Brain pericyte (primary cell): ENCODE measurements at places on chromosomes 4 and X.

DNA sequence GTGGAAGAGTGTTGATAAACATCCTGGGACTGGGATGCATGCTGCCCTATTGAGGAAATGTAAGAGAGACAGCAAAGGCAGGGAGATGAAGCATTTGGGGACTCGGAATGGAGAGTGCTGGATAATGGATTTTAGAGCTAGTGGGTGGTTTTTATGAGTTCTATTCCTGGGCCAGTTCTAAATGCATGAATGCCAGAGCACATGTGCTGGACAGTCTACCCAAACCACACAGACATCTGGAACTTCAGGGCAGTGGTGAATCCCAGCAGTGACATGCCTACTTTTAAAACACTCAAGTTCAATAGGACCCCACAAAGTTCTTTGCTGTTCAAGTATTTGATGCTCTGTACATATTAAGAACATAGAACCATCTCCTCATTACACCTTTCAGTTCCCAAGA, 133.9 kb downstream of the CBR4 start:
- DNase-seq = no peak

DNA sequence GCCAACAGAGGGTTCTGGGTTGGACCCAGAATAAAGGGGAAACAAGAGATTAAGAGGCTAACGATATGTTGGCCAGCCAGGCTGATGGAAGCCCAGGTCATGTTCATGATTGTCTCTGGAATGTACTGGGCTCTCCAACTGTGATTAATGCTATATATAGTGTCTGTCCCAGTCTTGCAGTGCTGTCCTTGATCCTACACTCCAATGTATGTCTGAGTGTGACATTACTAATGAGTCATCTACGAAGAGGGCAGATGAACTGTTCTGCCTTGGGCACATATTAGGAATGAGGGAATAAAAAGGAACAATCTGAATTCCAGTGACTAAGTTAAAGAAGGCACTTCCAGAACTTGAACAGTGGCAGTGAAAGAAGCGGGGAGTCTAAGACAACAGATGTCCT, 142.1 kb downstream of the PDGFRA start:
- no peak for DNase-seq

- DNase-seq = peak; percentile 57
These were observed 251.6 kb downstream of the CBR4 start for GRCh38 chr4:168758351-168758876.

DNA sequence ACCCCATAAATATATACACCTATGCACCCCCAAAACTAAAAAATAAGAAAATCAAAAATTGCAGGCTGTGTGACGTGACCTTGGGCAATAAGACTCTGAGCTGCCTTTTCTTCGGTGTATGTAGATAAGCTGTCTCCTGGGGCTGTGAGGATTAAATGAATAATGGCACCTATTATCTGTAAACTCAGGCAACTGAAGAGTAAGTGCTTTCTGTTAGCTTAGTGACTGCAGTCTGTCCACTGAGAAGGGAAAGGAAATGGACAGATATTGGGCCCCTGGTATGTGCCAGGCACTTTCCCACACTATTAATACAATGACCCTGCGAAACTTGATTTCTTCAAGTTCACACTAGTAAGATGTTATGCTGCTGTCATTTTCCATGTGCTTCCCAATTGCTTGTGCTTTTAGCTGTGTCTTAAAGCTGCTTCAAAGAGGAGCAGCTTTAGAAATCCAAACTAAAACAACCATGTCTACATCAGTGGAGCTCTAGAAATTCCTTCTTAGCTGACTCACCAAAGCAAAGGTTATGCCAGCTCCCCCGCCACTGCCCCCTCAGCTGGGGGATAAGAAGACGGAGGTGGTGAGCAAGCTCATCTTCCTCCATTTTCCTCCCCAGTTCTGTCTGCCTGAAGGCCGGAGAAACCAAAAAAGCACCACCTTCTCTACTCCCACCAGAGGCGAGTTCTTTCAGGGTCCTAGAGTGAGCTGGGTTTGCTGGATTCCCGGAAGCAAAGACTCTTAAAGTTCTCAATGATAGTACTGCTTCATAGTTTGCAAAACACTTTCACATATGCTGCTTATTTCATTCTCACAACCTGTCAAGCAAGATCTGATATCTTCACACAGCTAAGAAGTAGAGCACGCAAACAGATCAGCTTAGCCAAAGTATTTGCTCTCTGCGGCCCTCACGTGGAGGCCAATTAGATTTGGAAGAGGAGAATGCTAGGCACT, 8.8 kb upstream of the DGAT2L6 start:
- DNase-seq = peak; percentile 6

DNA sequence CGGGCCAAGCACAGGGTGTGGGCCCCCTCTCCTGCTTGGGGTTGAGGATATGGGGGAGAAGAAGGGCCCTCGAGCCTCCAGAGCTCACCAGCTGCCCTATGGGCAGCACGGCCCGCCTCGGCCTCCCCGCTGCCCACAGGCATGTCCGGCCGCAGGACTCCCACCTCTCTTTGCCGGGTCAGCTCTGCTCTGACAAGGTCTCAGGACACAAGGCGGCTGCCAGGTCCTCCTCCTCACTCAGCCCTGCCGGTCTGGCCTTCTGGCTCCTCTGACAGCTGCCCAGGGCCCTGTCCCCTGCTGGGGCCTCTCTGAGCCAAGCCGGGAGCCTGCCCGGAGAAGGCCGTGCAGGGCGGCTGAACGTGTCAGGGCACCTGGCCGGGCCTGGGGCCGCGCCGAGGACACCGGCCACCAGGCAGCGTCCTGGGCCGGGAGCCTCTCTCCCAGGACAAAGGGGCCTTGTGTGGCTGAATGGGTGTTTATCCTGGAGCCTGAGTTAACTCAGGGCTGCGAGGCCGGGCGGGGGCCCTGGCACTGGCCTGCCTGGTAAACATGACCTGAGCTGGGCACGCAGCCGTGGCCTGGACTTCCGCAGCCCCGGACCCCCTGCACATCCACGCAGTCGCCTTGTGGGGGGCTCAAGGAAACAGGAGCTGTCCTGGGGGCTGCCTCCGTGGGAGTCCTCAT, 25.7 kb downstream of the TACC3 start:
- DNase-seq = no peak

GRCh38 chr4:158811216-158811540, 42.4 kb downstream of the FNIP2 start:
- DNase-seq = no peak

GRCh38 chr4:128168701-128169100, 107.6 kb downstream of the LARP1B start:
- DNase-seq = no peak

DNA sequence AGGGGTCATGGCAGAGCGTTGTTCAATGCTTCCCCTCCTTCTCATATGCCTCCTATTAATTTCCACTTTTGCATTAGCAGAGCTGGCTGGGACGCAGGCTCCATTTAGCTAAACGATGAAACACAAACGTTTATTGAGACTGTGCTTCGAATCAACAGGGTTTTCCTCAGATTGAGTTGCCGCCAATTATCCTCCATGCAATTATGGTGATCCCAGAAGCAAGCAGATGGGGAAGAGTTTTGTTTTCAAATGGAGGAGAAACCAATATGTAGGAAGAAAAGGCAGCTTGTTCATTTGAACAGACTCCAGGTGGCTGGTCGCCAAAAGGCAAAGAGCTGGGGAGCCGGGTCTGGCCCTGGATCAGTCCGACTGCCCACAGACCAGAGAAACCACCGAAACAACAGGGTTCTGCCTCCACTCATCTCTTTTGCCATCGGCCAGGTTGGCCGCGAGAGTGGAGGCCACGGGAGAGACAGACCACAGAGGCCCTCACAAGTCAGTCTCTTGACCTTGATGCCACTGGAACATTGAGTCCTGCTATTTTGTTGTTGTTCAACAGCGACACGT, 184.8 kb downstream of the GBA3 start:
- DNase-seq = no peak

DNA sequence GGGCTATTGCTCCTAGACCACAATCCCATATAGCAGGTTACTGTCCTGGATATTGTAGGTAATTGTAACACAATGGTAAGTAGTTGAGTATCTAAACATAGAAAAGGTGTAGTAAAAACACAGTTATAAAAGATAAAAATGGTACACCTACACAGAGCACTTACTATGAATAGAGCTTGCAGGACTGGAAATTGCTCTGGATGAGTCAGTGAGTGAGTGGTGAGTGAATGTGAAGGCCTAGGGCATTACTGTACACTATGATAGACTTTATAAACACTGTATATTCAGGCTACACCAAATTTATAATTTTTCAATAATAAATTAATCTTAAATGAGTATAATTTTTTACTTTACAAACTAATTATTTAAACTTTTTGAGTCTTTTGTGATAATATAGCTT, 425.7 kb downstream of the PABPC4L start:
- DNase-seq = no peak

- DNase-seq = no peak
These were observed 32.5 kb downstream of the DLG3 start for GRCh38 chrX:70476934-70477733.

GRCh38 chrX:155747520-155747919, 133.6 kb upstream of the VAMP7 start:
- no peak for DNase-seq

DNA sequence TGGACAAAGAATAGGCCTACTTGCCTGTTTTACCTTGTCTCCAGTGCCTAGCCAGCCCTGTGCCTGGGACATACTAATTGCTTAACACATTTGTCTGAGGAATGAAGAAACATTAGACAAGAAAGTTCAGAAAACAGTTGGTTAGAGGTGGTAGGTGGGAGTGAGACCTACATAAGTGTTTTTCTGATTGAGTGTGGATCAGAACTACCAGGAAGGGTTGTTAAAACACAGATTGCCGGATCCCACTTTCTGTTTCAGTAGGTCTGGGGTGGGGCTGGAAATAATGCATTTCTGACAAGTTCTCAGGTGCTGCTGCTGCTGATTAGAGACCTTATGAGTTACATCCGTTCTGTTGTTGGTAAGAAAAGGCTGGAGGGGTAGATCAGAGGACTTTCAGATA, 5.7 kb upstream of the JADE1 start:
- no peak for DNase-seq
